ENCODE measurements at places on chromosomes 11 and 22. TPM values are rescaled to one million over a fixed set of nuclear protein-coding genes. Genes with fewer than 3 reads are reported as not detected.

DNA sequence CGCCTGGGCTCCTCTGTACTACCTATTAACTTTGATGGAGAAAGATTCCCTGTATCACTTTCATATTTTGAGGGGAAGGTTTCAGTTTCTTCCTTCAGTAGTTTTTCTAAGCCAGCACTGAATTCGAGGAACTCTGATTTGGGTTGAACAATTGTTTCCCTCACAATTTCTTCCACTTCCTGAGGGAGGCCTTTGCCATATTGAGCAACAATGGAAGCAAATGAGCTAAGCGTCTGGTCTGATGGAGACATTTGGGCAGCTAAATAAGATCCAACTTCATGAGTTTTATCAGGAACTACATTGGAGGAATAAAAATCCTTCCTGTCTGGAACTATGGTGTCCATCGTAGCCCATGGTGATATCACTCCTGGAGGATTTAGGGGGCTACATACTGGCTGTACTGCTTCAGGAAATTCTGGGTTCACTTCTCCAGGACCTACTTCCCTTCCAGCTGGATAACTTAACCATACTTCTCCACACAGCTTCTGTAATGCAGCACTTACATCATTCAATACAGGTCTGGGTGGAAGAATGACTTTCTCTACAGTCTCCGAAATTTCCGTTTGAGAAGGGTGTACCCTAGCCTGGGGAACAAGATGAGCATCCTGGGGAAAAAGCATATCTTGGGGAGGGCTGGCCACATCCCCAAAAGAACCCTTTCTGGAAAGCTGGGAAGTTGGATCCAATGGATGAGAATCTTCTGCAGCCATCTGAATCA, 38.9 kb upstream of the CCDC89 start:
- no peak for DNase-seq

DNA sequence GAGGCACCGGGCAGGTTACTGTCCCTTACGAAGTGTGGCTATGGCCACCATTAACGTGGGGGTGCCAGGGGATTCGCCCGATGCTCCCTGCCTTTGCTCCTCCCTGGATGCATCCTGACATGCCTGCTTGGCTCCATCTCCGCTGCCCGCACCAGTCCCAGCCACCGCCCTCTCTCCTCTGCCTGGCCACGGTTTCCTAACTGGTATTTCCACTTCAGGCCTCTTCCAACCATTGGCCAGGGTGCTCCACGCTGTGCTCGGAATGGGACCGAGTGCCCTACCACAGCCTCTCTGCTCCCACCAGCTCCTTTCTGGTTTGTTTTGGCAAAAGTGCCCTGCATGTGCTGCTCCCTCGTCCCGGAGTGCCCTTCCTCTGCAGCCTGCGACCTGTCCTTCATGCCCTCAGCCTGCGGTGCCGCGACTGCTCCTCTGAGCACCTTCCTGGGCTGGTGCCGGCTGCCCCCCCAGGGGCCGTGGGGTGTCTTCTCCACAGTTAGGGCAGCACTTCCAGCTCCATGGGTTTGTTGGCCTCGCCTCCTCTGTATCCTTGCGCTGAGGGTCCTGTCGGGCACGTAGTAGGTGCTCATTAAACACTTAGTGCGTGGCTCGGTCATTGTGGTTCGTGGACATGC, 12.6 kb upstream of the GRAMD4 start:
- no peak for DNase-seq

DNA sequence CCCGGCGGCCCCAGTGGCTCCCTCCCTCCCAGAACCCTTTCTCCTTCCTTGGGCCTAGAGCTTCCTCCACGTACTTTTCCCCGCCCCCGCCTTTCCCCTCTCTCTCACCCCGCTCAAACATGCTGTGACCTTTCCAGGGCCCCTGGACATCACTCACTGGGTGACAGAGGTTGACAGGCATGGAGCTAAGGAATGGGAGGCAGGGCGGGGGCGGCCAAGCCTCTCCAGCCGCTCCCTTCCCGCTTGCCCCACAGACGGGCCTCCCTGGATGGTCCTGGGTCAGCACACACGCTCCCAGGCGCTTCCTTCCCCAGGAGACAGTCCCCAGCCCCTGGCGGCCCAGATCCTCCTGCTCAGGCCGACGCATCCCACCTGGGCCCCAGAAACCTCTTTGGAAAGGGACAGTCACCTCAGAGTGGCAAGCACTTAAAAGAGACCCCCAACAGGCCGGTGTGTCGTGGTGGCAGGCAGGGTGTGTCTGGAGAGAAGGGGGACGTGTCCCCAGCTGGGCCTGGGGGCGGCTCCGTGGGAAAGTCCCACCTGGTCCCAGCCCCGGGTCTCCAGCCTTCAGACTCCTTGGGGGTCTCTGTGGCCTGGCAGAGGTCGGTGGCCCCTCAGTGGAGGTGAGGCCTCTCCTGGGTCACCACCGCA, 8.8 kb downstream of the H19 start:
- DNase-seq = peak; percentile 16

DNA sequence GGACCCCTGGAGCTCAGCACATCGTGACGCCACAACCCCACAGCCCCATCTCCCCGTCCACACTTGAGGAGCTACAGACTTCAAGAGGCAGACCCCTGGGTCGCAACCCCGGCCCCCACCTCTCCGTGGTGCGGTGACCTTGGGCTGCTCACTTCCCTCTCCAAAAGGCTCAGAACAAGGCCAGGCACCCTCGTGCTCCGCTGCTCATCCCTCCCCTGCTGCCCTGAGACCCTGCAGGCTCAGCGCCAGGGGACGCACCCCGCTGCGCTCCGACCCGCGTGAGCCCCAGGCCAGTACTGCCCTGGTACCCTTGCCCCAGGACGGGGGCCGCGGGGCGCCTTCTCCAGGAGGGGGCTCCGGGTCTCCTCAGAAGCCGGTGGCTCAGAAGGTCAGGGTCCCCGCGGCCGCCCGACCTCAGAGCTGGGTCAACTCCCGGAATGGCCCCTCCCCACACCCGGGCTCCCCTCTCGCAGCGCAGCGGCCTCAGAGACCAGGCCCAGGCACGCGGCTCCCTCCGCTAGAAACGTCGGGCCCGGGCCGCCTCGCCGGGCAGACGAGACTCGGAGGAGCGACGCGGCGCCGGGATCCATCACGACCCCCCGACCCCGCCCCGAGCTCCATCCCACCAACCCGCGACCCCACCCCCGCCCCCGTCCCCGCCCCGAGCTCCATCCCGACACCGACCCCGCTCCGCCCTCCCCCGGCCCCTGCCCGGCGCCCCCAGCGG, 563 bp downstream of the GATD1 start:
- DNase-seq = no peak

GRCh38 chr11:69075421-69076128, 26.8 kb downstream of the TPCN2 start:
- DNase-seq = no peak

The F2 gene
- 0.41 TPM for polyA plus RNA-seq
